ENCODE measurements at places on chromosomes 12 and 14. TPM values are rescaled to one million over a fixed set of nuclear protein-coding genes. Genes with fewer than 3 reads are reported as not detected.

DNA sequence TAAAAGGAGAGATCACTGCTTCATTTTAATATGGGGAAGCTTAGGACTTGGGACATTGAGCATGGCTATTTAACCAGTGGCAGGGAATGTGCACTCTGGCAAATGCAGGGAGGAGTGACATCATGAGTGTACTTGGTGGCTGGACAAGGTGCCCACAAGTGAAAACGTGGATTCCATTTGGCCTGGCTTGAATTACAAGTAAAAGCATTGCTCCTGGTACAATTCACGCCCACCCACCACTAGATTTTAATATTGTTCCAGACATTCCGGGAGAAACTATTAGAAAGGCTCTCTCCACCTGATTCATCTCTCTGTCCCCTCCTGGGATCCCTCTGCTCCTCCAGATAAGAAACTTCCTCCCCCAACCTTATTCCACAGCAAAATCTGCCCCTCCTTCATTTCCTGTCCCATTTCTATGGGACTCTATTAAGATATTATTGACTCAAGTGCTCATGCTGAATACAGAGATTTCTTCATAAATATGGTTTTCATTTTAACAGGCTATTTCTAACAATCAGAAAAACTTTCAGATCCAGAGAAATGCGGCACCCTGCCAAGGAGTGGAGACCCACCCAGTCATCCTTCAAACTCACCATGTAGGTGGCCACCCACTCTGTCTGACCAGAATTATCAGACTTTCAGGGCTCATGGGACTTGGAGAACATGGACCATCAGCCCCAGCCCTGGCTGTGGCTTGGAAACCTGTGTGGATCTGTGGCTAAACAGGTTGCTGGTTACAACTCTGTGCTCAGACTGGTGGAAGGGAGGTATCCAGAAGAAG lies 43.2 kb downstream of the SSPN start:
- no peak for DNase-seq

DNA sequence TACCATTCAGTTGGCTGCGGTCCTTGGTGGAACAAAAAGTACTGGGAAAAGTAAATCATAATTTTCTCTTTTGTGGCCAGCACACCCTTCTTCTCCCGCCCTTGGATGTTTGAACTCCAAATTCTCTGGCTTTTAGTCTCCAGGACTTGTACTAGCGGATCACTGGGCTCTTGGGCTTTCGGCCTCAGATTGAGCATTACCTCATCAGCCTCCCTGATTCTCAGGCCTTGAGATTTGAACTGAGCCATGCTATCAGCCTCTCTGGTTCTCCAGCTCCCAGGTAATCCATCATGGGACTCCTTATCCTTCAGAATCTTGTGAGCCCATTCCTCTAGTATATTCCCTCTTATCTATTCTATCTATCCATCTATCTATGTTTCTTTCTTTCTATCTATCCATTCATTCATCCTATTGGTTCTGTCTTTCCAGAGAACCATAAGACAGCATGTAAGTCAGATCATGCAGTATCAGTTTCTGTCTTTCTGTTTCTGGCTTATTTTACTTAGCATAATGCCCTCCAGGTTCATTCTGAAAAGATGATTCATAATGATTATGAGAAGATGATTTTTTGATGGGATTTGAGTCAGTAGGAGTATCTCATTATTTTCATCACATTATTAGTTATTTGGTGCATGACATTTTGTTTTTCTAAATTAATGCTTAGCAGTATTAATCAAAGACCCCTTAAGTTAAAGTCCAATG lies 814.9 kb downstream of the LRFN5 start:
- no peak for DNase-seq

DNA sequence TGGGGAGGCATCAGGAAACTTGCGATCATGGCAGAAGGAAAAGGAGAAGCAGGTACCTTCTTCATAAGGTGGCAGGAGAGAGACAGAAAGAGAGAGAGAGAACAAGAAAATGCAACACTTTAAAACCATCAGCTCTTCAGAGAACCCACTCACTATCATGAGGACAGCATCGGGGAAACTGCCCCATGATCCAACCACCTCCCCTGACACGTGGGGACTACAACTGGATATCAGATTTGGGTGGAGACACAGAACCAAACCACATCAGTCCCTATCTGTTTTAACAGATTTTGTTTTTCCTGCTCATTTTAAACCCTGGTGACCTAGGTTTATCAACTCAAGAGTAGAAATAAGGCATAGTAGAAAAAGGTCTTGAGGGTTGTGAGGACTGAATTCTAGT lies 210.1 kb upstream of the PLXNC1 start:
- no peak for DNase-seq

- no peak for DNase-seq
Observed at GRCh38 chr14:101235335-101236103, 325.8 kb upstream of the DIO3 start.

- no peak for DNase-seq
Observed at GRCh38 chr14:74756326-74756725, 6.8 kb upstream of the YLPM1 start.

GRCh38 chr12:100375038-100375735 lies 18.3 kb downstream of the SLC17A8 start:
- DNase-seq, result no peak

DNA sequence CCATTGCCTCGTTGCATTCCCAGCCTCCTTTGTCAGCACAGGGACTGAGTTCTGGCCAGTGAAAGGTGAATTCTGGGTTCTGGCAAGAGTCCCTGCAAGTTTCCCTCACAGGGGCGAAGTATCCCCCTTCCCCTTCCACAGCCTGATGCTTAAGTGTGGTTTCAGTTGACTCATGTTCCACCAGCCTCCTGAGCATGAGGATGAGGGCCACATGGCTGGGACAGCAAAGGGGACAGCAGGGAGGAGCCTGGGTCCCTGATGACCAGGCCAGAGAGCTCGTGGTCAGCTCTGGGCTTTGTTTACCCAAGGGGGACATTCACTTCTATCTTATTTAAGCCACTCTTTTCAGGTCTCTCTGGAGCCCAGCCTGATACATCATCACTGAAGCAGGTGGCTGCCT lies 36.5 kb downstream of the CACNA2D4 start:
- no peak for DNase-seq

DNA sequence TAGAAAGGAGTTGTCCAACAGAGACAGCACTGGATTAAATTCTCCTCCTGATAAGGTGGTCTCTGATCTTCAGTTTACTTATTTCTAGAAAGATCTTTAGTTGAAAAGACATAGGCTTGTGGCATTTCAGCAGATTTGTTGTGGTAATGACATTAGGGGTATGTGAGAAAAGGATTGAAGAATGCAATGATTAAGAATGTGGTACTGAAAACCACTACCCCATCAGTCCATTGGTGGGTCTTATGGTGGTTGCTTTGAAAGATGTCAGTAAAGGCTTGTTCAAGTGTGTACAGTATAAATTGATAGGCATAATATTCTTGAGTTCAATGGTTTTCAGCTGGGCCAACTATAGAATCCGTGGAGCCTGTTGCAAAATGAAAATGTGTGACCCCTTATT lies 10.8 kb downstream of the PPFIBP1 start:
- DNase-seq, result no peak

DNA sequence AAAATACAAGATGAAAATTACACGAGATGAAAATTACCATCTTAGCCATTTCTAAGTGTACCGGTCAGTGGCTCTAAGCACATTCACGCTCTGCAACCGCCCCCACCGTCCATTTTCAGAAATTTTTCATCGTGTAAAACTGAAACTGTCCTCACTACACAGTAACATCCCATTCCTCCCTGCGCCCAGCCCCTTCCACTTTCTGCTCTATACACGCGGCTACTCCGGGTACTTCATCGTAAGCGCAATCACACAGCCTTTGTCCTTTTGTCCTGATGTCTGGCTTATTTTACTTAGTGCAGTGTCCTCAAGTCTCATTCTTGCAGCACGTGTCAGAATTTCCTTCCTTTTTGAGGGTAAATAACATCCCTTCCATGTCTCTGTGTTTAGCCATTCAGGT lies 3.6 kb upstream of the GPR132 start:
- no peak for DNase-seq

GRCh38 chr12:24678436-24678835 lies 270.5 kb downstream of the BCAT1 start:
- DNase-seq, result no peak

The PTCSC3 gene
- total RNA-seq, result not detected

The SRP54 gene
- 53.0 TPM for total RNA-seq

The DPY19L2 gene
- total RNA-seq, result 7.1 TPM
